ENCODE measurements at places on chromosomes 2 and 18.

DNA sequence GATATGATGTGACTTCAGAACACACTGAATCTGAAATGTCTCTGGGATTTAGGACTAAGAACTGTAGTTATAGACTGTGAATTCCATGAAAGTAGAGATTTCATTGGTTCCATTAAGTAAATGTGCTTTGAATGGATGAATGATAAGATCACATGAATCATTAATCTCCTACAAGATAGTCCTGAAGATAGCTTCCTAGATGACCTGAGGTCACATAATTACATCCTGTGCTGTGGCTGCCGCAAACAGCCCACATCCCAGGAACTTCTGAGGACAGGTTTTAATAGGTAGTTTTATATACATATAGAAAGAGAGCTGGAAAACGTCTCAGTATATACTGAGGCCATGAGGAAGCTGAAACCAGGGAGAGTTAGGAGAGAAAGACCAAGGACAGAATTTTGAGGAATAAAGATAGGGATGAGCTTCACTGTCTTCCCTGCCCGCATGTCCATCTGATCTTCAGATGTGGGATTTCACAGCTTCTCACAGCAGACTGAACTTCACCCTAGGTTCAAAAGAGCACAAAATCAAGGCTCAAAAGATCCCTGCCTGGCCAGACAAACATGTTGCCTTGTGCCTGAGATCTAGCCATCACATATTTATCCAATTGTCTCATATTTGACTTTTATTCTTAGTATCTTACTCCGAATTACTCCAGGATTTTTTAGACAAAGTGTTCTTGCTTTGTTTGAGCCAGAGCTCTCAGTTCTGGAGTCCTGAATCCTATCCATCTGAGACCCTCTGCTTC, 188.2 kb downstream of the IRS1 start:
- no peak for DNase-seq

DNA sequence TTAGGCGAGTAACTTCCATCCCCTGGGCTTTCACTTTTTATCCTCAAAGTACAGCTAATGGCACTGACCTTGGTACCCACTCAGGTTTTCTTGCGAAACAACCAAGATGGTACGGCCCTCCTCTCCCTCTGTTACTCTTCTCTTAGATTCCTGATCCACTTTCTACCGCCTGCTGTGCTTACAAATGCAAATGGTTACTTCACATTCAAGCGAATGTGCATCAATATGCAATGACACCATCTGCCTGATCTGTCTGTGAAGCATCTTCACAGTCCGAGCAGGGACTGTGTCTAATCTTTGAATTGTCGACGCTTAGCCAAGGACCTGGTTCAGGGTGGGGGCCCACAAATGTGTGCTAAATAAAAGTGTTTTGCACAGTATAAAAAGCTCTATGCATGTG, 112.2 kb downstream of the TRIB2 start:
- no peak for DNase-seq

GRCh38 chr2:202577250-202578183, 57.3 kb upstream of the FAM117B start:
- no peak for DNase-seq

DNA sequence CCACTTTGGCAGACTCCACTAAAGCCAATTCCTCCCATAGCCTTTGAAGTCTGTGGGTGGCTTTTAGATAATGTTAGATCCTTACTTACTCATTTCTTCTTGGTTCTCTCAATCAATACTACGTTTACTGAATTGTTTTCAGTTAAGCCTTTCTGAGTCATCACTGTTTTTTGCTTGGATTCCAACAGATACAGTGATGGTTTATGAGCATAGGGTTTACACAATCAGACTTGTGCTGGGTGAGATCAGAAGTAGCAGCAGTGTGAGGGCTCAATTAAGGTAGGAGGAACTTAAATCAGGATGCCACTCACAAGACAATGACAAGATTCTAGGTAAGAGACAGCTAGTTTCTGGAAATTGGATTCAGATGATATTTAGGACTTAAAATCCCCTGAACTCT, 297.7 kb upstream of the DOK6 start:
- no peak for DNase-seq

- DNase-seq, result no peak
Measured at GRCh38 chr18:43680096-43680495, 402.8 kb upstream of the SYT4 start.

Measured in cardiac septum (tissue), 1 donor.